ENCODE measurements at places on chromosomes 2 and 18. TPM values are rescaled to one million over a fixed set of nuclear protein-coding genes. Genes with fewer than 3 reads are reported as not detected.

ERMN gene
- total RNA-seq, result 1.0 TPM

DNA sequence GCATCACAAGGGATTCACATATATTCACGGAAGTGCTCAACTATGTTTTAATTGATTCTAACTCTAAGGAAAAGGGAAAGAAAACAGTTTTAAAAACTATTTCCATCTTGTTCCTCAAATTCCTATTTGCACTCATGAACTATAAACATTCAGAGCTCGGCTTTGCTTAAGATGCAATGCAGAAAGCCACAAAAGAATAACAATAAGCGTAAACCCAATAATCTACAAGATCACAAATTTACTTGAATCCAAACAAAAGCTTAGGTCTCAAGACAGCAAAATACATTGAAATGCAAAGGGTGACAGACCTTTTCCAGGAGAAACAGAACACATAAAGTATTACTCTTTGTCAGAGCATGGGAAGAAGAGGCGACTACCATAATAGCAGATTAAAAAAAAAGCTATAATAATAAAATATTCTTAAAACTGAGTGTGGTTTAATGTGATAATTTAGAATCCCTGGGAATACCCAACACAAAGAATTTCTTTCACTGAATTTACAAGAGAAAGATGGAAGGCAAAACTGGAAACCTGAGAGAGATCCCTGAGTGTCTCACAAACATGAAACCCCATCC, 1094.9 kb downstream of the LRP1B start:
- no peaks in the 10 kb centered on the region for H3K27me3 ChIP-seq
- H3K36me3 ChIP-seq, result no peaks in the 10 kb centered on the region
- no peak overlapping the region for H3K4me3 ChIP-seq
- H3K27ac ChIP-seq, result no peak overlapping the region

CCDC150 gene
- 1.8 TPM for total RNA-seq

GRCh38 chr2:190515687-190516086, 18.8 kb downstream of the NEMP2 start:
- H3K4me3 ChIP-seq, result no peak overlapping the region
- no peaks in the 10 kb centered on the region for H3K4me1 ChIP-seq
- no peaks in the 10 kb centered on the region for H3K27me3 ChIP-seq
- H3K36me3 ChIP-seq, result no peaks in the 10 kb centered on the region
- H3K27ac ChIP-seq, result no peak overlapping the region
- no peak for DNase-seq

MAT2A gene
- total RNA-seq, result 164 TPM

GRCh38 chr2:196105951-196106350, 37.3 kb upstream of the DNAH7 start:
- no peaks in the 10 kb centered on the region for H3K27me3 ChIP-seq
- no peak overlapping the region for H3K27ac ChIP-seq

OBSL1 gene
- total RNA-seq, result 135 TPM

METAP1D gene
- 14.1 TPM for total RNA-seq

GRCh38 chr18:36511791-36512352, 214.4 kb downstream of the FHOD3 start:
- no peaks in the 10 kb centered on the region for H3K27me3 ChIP-seq
- no peaks in the 10 kb centered on the region for H3K4me1 ChIP-seq
- H3K4me3 ChIP-seq, result no peak overlapping the region

- no peak for DNase-seq
- no peaks in the 10 kb centered on the region for H3K27me3 ChIP-seq
Measured at GRCh38 chr2:121128741-121129659, 156.0 kb downstream of the TFCP2L1 start.

GRCh38 chr18:38032516-38032915, 466.9 kb upstream of the CELF4 start:
- H3K36me3 ChIP-seq, result no peaks in the 10 kb centered on the region
- no peak overlapping the region for H3K27ac ChIP-seq
- no peak for DNase-seq
- H3K4me1 ChIP-seq, result no peaks in the 10 kb centered on the region
- no peak overlapping the region for H3K4me3 ChIP-seq

DYNAP gene
- total RNA-seq, result not detected

PROM2 gene
- total RNA-seq, result 6.9 TPM

NXPH2 gene
- total RNA-seq, result not detected

- no peaks in the 10 kb centered on the region for H3K4me1 ChIP-seq
- no peaks in the 10 kb centered on the region for H3K36me3 ChIP-seq
- no peak overlapping the region for H3K4me3 ChIP-seq
- DNase-seq, result no peak
Measured at GRCh38 chr2:204187229-204188083, 250.9 kb downstream of the ICOS start.

All from tibial nerve (tissue), 4 donors.